Pancreas (tissue), 10 donors: ENCODE measurements at places on chromosomes 2 and 18. TPM values are rescaled to one million over a fixed set of nuclear protein-coding genes. Genes with fewer than 3 reads are reported as not detected.

KIAA2012 gene
- polyA plus RNA-seq, result 0.04 TPM

ICA1L gene
- polyA plus RNA-seq, result 8.1 TPM

- H3K4me1 ChIP-seq, result no peaks in the 10 kb centered on the region
- no peak overlapping the region for H3K27ac ChIP-seq
- H3K36me3 ChIP-seq, result no peaks in the 10 kb centered on the region
- H3K4me3 ChIP-seq, result no peak overlapping the region
Measured at GRCh38 chr18:33696332-33697162, 118.5 kb downstream of the ASXL3 start.

DNA sequence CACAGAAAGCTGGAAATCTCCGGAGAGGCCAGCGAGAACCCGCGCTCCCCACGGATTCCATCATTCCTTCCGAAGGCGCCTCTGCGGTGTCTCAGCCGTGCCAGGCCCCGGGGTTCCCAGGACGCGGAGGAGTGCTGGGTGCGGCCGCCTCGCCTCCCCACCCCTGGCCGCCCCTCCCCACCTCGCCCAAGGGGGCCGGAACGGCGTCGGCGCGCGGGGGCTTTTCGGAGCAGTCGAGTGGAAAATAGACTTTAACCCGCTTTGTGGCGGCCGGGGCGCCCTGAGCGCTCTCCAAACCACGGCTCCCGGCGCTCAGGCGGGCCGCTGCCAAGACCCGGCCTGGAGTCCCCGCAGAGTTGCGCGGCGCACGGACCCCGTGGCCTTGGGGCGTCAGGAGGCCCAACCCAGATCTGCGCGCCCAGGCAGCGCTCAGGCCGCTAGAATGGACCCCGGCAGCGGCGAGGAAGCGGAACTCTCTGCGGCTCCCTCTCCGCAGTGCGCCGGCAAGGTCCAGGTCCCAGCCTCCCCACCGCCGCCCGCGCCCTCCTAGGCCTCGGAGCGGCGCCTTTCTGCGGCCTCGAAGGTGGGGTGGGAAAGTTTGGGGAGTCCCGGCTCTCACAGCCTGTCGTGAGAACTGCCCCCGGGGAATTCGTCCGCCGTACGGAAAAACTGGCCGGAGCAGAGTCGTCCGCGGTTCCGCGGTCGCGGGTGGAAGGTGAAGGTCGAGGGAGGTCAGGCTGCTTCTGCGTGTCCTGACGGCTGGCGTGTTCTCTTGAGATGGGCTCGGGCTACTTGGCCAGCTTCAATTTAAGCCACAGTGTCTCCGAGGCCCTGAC lies 1.2 kb upstream of the EMX1 start:
- H3K27me3 ChIP-seq, result no peaks in the 10 kb centered on the region
- peak; percentile 78 for DNase-seq
- no peaks in the 10 kb centered on the region for H3K36me3 ChIP-seq
- H3K4me1 ChIP-seq, result peaks cover 7% of the 10 kb centered on the region
- peak overlapping the region; percentile 27 for H3K4me3 ChIP-seq

GRCh38 chr2:67393237-67393636 lies 3.9 kb upstream of the ETAA1 start:
- no peaks in the 10 kb centered on the region for H3K36me3 ChIP-seq
- H3K4me1 ChIP-seq, result no peaks in the 10 kb centered on the region
- DNase-seq, result no peak
- H3K4me3 ChIP-seq, result no peak overlapping the region

- H3K36me3 ChIP-seq, result no peaks in the 10 kb centered on the region
- no peak overlapping the region for H3K4me3 ChIP-seq
- DNase-seq, result no peak
- peaks cover 3% of the 10 kb centered on the region for H3K4me1 ChIP-seq
Measured at GRCh38 chr2:133235968-133236367, 332.3 kb downstream of the NCKAP5 start.

- no peak for DNase-seq
- H3K27me3 ChIP-seq, result no peaks in the 10 kb centered on the region
- no peak overlapping the region for H3K4me3 ChIP-seq
- H3K4me1 ChIP-seq, result no peaks in the 10 kb centered on the region
- no peaks in the 10 kb centered on the region for H3K36me3 ChIP-seq
- H3K27ac ChIP-seq, result no peak overlapping the region
Measured at GRCh38 chr2:30661173-30662107, 145.8 kb downstream of the CAPN13 start.

RIT2 gene
- polyA plus RNA-seq, result 0.12 TPM
